Activated CD4-positive, alpha-beta memory T cell treated with anti-CD3 and anti-CD28 coated beads for 36 hours (primary cell): ENCODE measurements at places on chromosomes 6 and 20. TPM values are rescaled to one million over a fixed set of nuclear protein-coding genes. Genes with fewer than 3 reads are reported as not detected.

HSPA12B gene
- total RNA-seq: not detected

GRCh38 chr6:71236926-71237434 lies 51.6 kb upstream of the OGFRL1 start:
- no peak for DNase-seq
- no peak overlapping the region for H3K4me3 ChIP-seq
- H3K27ac ChIP-seq: no peak overlapping the region
- no peaks in the 10 kb centered on the region for H3K4me1 ChIP-seq
- H3K27me3 ChIP-seq: peaks cover 4% of the 10 kb centered on the region
- no peaks in the 10 kb centered on the region for H3K36me3 ChIP-seq

GRCh38 chr6:44051515-44051914 lies 75.7 kb downstream of the MRPL14 start:
- no peak for DNase-seq
- H3K36me3 ChIP-seq: no peaks in the 10 kb centered on the region
- no peaks in the 10 kb centered on the region for H3K27me3 ChIP-seq
- H3K4me3 ChIP-seq: no peak overlapping the region
- no peak overlapping the region for H3K27ac ChIP-seq
- peaks cover 4% of the 10 kb centered on the region for H3K4me1 ChIP-seq

OR2J3 gene
- not detected for total RNA-seq

- DNase-seq: no peak
- H3K27ac ChIP-seq: no peak overlapping the region
- no peak overlapping the region for H3K4me3 ChIP-seq
- no peaks in the 10 kb centered on the region for H3K4me1 ChIP-seq
Measured at GRCh38 chr20:63320041-63320511, 27.1 kb downstream of the COL20A1 start.

GRCh38 chr6:53852805-53853204 lies 58.0 kb downstream of the LRRC1 start:
- H3K4me3 ChIP-seq: no peak overlapping the region
- no peaks in the 10 kb centered on the region for H3K27me3 ChIP-seq
- no peaks in the 10 kb centered on the region for H3K36me3 ChIP-seq
- no peak overlapping the region for H3K27ac ChIP-seq
- no peak for DNase-seq
- H3K4me1 ChIP-seq: peaks cover 24% of the 10 kb centered on the region

TBXT gene
- total RNA-seq: not detected

GRCh38 chr20:51341581-51341980 lies 200.9 kb downstream of the NFATC2 start:
- no peaks in the 10 kb centered on the region for H3K27me3 ChIP-seq
- no peaks in the 10 kb centered on the region for H3K36me3 ChIP-seq
- H3K4me3 ChIP-seq: no peak overlapping the region
